ENCODE measurements at places on chromosomes 16 and 17.

GRCh38 chr16:79312502-79312901 lies 288.0 kb downstream of the MAF start:
- no peak for DNase-seq

- no peak for DNase-seq
Measured at GRCh38 chr17:48961516-48962233, 6.7 kb downstream of the GIP start.

DNA sequence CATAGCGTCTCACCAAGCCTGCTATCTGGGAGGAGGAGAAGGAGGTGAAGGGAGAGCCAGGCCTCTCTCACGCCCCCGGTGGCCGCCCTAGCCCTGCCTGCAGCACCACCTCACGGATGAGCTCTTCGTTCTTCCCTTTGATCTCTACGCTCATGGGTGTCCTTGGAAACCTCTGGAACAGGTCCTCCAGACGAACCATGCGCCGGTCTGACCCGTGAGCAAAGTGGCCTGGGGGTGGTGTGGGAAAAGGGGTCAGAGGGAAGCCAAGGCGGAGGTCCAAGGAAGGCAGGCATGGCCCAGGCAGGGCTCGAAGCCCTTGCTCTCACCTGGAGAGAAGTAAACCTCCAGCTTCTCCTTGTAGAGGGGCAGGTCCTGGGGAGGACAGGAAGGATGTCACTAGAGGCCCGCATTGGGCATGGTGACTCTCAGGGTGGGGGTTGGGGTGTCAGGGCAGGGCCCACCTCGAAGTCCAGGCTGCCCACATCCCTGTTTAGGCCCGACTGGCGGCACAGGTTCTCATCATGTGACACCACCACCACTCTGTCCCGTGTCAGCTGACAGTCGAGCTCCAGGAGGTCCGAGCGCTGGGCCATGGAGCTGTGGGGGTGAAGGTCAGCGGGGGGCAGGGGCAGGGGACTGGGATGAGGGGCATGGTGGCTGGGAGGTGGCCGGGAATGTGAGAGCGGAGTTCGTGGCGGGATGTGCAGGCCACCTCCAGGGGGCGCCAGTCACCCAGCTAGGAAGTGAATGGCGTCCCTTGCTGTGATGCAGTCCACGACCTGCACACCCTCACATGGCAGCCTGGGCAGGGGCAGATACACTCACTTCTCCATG lies 923 bp downstream of the GDPD3 start:
- DNase-seq = peak; percentile 44

- DNase-seq = peak; percentile 58
Measured at GRCh38 chr17:29622337-29623282, at the start of gene CORO6. Gene CORO6 (minus strand): TSS chr17:29622912. CDS start chr17:29621421, 1,491 bp downstream.

- no peak for DNase-seq
Measured at GRCh38 chr16:80045861-80046260, 445.3 kb upstream of the MAF start.

DNA sequence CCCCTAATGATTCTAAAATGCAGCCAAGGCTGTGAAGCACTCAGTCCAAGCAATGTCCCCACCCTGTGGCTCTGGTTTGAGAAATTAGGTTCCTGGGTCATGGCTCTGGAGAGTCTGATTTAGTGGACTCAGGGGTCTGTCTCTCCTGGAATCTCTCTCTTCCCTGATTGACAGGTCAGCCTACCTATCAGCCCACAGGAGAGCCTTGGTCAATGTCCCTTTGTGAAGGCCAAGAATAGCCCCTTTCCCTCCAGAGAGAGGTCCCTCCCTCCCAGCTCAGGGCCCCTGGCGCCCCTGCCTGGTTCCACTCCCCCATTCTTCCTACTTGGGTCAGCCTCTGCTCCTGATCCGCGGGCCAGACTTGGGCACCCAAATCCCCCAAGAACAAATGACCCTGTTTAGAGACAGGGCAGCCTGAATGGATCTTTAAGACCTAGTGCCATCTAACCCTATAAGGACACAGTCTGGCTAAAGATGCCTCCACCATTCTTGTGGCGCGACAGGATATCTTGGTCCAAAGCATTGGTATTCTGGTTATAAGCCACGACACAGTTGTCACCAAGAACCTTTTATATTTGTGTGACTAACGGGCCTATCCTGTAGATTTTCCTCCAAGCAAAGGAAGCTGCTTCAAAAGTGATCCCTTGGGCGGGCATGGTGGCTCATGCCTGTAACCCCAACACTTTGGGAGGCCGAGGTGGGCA lies 38.3 kb upstream of the PRSS54 start:
- no peak for DNase-seq

Data from activated CD4-positive, alpha-beta T cell treated with anti-CD3 and anti-CD28 coated beads, Interleukin-2, amount 50 U/mL, for 4 hours (primary cell).